ENCODE measurements at places on chromosomes 4 and X.

- DNase-seq = no peak
Measured at GRCh38 chr4:15568821-15569220, 86.3 kb downstream of the FBXL5 start.

DNA sequence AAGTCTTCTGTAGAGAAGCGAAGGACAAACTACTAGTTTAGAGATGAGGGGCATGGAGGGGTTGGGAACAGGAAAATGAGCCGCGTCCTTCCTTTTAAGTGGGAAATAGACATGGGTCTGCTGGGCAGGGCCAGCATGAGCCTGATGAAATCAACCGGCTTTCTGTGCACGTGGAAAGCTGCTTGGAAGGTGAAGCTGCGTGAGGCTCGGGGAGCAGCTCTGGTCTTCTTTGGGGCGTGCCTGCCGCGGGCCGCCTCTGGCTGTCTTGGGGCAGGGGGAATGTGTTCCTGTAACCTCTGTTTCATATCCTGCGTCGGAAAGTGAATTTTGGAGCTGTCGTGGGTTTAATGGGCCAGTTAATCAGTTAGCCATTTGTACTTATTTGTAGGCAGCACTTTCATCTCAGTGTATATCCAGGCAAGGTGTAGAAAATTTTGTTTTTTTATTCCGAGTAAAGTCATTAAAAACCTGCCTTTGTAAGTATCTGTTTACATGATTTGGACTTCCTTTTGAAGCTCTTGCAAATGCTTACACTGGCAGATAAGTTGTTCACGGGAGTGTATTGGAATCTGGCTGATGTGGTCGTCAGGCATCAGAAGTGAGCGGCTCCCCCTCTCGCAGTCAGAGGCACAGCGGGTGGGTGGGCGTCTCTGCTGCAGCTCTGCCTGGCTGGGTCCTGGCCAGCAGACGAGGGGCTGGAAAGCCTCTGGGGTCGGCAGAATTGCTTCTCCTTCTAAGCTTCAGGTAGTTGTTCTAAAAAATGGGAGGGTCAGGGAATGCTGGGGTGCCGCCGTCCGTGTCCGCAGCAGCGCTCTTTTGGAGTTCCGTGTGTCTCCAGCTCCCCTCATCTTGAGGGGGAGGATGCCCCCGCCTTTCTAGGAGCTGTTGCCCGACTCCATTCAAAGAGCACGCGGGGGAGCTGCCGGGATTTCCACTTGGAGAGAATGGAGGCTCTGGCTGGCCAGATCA, 70.5 kb upstream of the HGFAC start:
- no peak for DNase-seq

- no peak for DNase-seq
Measured at GRCh38 chrX:96978906-96979305, 95.2 kb downstream of the RPA4 start.

DNA sequence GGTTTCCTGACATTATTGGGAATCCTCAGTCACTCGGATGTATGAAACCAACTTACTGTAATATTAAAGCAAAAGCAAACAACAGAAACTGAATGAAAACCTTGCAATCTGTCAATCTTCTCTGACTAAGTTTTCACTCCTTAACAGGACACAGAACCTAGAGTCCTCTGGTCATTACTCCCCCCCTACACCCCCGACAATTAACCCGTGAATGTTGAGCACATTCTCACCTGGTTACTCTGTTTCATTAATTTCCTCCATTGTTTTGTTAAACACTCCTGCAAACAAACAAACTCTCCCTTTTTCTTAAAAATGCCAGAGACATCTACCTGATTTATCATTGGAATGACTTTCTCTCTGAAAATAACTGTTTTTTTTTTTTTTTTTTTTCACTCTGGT, 469.0 kb upstream of the PRKX start:
- DNase-seq = no peak

DNA sequence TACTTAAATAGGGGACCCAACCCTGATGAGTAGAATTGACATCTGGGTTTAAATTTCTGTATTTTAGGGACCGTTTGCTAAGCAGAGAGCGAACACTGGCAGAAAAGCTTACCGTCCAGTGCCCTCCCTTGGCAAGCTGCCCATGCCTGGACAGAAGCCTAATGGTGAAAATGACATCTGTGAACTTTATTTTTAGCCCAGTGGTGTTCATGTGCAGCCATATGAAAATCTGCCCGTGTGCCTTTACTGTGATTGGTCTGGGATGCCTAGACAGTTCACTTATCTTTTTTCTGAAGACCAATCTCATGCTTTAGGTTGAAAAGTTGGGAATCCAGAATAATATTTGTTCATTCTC, 1.1 kb downstream of the STBD1 start:
- DNase-seq = no peak

DNA sequence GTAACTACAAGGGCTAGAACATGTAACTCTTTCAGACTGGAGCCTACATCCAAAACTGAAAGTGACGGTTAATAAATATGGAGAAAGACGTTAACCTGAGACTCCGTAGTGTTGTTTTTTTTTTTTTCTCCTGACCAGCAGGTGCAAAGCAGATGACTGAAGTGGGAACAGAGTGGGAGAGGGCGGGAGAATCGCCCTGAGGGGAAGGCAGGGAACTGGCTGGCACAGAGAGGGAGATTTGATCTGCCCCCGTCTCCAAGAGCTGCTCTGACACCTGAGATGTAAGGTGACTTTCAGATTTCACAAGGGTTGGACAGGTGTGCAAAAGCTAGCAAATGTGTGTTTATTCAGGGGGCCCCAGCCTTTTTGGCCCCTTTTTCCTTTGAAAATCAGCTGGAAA, 180.2 kb downstream of the PALLD start:
- DNase-seq = no peak

DNA sequence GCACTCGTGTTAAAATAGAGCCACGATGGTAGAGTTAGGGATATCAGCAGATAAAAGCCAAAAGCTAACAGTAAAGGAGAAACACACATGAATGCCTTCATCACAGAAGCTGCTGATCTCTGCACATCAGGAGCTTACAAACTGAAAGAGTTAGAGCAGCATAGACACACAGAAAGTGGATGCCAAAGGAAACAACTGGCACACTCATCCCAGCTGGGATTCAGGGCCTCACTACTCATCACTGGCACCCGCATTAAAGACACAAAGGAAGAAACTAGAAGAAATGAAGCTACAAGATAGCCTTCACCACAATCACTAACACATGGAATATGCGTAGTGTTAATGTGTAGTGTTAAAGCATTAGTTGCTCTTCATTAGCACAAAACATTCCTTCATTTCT, 156.4 kb upstream of the TBL1X start:
- DNase-seq = no peak

- no peak for DNase-seq
Measured at GRCh38 chrX:19827088-19827487, 60.3 kb downstream of the SH3KBP1 start.

- no peak for DNase-seq
Measured at GRCh38 chr4:56840559-56840958, 19.1 kb upstream of the SPINK2 start.

DNA sequence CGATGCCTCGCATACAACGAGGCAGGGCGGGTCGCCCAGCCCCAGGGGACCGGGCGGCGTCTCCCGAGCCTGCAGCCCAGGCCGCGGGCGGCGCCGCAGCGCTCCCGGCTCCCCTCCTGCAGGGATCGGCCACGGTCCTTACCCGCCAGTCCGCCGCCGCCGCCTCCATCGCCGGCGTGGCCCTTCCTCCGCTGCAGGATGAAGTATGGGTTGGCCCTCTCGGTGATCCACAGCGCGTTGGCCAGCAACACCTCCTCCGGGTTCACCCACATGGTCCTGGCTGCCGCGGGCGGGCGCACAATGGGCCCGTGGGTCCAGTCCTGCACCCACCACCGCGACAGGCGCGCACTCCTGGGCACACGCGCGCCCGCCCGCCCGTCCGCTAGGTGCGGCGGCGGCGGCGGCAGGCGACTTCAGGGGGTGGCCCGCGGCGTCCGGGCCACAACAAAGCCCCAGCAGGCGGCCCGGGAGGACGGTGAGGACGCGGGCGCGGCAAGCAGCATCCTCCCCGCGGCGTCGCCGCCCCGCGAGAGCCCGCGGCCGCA, 339 bp downstream of the TBC1D9 start:
- DNase-seq = peak; percentile 86

- DNase-seq = no peak
Measured at GRCh38 chr4:96352051-96352517, 512.2 kb downstream of the PDHA2 start.

DNA sequence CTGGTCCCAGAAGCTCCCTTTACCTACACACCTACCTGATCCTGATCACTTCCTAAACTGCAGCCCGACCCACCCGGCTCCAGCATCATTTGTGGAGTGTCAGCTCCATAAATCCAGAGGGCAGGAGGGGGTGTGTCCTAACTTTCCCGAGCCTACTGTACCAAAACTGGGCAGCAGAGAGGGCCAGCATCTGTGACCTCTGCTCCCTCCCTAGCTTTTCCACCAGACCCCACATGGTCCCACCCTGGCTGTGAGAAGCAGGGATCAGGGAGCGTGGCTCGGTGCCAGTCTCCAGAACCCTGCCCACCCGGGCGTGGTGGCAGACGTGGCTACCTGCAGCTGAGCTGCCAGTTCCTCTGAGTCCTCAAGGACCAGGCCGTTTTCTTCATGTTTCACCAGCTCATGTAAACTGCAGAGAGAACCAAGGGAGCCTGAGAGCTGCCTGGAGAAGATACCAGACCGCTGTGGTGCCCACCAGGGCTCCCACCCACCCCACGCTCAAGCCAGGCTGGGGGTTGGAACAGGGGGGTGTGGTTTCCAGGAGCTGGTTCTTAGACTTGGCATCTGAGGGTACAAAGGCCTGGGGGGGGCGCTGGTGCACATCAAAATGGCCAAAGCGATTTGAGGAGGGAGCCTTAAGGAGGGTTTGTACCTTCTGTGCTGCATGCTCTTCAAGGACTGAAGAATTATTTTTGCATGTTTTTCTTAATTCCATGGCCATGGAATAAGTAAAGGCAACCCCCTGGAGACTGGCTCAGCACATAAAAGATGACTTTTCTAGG, 76.7 kb upstream of the DRD5 start:
- DNase-seq = no peak

GRCh38 chr4:109861916-109862511, 14.1 kb downstream of the LRIT3 start:
- DNase-seq = no peak

GRCh38 chrX:14032406-14032805, 2.7 kb upstream of the GEMIN8 start:
- DNase-seq = peak; percentile 26

- DNase-seq = peak; percentile 52
Measured at GRCh38 chr4:184824081-184824775, 1.5 kb downstream of the ACSL1 start.

DNA sequence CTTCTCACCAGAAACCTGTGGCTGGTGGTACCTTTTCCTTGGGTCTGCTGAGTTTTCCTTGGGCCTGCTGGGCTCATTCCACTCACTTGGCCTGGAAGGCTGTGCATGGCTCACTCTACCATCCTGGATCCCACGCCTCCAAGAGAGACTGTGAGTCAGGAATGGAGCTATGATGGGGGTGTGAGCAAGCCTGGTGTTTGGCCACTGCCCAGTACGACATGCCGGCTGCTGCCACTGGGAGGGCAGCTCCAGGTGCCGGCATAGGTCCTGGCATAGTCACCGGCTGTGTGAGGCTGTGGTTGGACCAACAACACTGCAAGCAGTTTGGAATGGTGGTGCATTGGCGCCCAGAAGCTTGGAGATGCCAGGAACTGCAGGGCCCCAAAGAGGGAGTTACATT, 721.7 kb downstream of the PCDH18 start:
- no peak for DNase-seq

DNA sequence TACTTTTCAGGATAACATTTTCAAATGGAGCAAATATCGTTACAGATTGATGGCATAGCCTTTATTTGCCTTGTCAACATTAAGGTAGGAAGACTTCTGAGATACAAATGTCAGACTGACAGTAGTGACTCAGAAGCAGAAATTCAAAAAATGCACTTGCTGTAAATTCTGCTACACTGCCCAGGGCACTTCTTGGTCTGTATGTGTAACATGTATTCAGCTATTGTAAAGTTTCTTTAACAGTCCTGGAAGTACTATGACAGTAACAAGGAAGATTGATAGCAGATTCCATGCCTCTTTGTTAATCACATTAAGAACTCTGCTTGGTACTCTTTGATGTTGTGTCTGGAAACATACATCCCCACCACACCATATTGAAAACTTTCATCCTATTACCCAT, 69.6 kb upstream of the PCDH18 start:
- DNase-seq = no peak

GRCh38 chr4:36323816-36324419, 42.5 kb downstream of the DTHD1 start:
- no peak for DNase-seq

- no peak for DNase-seq
Measured at GRCh38 chr4:152079079-152079478, 318.3 kb upstream of the GATB start.

DNA sequence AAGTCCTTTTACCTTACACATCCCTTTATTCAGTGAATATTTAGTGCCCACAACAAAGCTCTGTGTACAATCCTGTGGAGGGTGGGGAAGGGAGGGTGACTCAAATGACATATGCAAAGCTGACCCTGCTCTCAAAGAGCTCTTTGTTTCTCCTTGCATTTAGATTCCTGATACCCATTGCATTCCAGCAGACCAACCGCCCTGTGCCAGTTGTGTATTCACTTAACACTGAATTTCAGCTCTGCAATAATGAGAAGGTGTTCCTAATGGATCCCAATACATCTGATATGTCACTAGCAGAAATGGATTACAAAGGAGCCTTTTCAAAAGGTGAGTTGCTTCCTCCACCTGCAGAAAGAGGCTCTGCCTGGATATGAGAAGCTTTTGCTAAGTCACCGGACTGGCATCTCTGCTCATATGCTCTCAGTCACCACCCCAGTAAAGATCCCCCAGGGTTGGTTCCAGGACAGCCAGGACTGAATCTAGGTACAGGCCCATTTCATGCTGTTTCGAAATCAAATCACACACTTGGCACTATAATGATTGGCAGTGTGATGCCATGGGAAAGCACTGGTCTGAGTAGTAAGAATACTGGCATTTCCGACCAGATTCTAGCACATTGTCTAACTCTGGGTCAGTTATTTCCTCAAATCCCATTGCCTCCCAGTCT, 17.1 kb upstream of the ANXA3 start:
- no peak for DNase-seq

GRCh38 chr4:173930329-173930967, 353.0 kb downstream of the FBXO8 start:
- no peak for DNase-seq

DNA sequence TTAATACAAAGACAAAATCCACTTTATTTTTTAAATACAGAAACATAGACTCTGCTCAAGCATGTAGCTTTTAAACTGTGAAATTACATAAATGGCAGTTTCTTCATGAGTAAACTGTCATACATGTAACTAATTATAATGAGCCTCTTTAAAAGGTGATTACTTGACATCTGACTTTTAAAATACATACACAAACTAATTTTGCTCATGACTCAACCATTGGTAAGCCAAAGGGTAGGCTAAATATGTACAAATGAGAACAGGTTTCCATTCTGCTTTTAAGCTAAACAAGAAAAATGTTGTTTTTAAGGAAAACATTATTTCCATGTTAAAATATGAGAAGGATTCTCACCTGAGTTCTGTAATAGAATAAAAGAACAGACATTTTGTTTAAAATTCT, 27.9 kb downstream of the CAMK2D start:
- no peak for DNase-seq

- DNase-seq = no peak
Measured at GRCh38 chr4:40194602-40195161, 2.1 kb upstream of the RHOH start.
